ENCODE measurements at places on chromosomes 2 and 18. TPM values are rescaled to one million over a fixed set of nuclear protein-coding genes. Genes with fewer than 3 reads are reported as not detected.

Gene ARHGAP28
- total RNA-seq: not detected

Gene TUBB8B
- total RNA-seq: not detected

Gene DNAJC5G
- not detected for total RNA-seq

Gene RTTN
- total RNA-seq: 32.0 TPM

Gene TUBA3E
- total RNA-seq: not detected

Gene GALR1
- not detected for total RNA-seq

Gene FAM161A
- 4.0 TPM for total RNA-seq

Gene VWC2L
- not detected for total RNA-seq
